ENCODE measurements at places on chromosomes 12 and 14.
A peak's percentile ranks its signal among the peaks of the same experiment; 100 is the strongest.

DNA sequence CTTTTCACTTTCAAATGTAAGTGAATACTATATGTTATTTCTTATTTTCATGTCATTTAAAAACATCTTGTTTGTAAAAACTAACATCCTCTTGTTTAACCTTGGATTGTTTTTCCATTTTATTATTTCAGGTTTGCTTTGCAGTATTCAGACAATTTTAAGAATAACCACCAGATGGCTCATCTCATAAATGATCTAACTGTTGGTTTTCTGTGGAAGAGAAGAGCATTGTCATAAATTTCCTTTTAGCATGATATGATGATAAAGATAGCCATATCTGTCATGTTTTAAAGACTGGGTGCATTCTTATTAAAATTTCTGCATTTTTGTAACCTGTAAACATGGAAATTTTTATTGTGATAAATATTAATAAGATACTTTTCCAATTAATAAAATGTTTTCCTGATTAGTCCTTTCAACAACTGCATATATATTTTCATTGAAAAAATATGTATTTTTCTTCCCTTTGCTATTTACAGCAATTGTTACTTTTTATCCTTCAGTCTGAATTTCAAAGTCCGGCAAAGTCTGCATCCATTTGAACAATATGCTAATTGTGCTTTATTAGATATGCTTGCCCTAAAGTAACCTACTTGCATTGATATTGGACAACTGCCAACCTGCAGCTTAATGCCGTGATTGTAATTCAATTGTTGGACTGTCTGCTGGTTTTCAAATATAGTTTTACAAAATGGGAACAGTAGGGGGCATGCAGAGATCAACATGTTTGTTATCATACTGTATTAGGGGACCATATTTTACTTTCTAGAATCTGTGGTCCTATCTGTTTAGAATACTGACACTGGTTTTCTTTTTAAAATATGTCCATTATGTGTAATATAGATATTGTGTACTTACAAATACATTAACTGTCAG lies 163.4 kb downstream of the GARIN6 start:
- no peak for DNase-seq

- DNase-seq, result no peak
These were observed 53.5 kb upstream of the PPP1R12A start for GRCh38 chr12:79988368-79988767.

GRCh38 chr14:34596891-34597290 lies 33.1 kb downstream of the SNX6 start:
- no peak for DNase-seq

DNA sequence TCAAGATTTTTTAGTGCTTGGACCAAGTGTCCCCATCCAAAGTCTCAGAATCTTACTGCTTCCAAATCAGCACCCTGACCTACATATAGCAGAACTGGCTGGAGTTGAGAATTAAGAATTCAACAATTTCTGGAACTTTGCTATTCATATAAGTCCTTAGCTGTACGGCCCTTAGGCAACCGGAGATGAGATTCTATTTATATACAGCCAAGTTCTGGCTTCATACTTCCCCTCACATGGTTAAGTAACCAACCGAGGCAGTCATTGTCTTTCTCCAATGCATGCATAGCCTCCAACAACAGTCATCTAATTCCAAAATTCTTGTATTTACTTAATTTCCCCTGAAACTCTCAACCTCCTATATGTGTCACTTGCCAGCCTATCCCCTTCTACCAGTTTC lies 76.6 kb downstream of the SINHCAF start:
- DNase-seq, result no peak

GRCh38 chr12:49097381-49097780 lies 2.8 kb upstream of the DHH start:
- DNase-seq, result no peak

- DNase-seq, result no peak
These were observed 208.8 kb upstream of the LRFN5 start for GRCh38 chr14:41397926-41398325.

- DNase-seq, result no peak
These were observed 68.8 kb downstream of the CLMN start for GRCh38 chr14:95250936-95251335.

GRCh38 chr14:52862632-52863333 lies 71.4 kb upstream of the GNPNAT1 start:
- no peak for DNase-seq

DNA sequence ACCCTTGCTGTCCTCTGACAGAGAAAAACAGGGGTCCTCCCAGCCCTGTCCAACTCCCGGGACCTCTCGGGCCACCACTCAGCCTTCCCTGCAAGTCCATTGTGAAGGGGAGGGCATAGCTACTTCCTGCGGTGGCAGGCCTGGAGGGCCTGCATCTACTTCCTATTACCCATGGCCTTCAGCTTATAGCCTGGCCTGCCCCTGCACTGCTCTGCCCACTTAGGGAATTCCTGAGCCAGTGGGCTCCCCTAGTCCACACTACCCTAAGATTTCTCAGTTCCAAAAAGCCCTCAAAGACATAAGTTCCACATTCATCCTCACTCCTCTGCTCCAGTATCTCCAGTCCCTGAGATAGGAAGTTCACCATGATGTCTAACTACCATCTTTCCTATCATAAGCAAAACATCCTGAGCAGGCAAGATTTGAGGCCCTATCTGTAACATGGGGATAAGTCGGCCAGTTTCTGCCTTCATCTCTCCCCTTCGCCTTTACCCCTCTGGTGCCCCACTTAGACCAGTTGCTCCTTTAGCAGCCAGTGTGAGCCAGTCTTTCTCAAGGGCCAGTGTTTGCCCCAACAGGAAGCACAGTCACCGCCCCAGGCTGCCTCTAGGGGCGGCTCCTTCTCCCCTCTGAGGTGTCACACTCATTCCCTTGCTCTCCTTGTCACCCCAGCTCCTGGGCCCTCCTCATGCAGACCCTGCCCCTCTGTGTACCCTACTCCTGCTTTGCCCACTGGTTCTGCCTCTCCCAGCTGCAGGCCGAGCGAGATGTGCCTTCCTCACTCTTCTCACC lies 10.9 kb downstream of the HDAC7 start:
- peak; percentile 58 for DNase-seq

GRCh38 chr14:85675957-85676356 lies 146.0 kb downstream of the FLRT2 start:
- DNase-seq, result no peak

- no peak for DNase-seq
These were observed 63.7 kb upstream of the PLEKHA5 start for GRCh38 chr12:19065871-19066270.

DNA sequence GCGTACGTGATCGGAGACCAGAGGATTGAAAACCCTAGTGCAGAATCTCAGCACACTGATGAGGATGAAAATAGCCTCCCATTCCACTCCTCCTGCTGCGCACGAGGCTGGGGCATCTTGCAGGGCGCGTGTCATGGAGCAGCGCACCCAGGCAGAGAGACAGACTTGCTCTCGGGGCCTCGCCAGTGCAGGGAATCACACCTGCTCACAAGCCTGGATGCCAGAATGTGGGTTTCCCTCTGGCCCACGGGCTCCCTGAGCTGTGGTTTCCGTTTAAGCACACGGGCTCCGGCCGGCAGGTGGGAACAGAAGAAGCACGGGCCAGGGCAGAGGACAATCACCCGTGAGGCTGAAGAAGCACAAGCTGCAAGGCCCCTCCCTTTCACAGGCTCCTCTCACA lies 2.0 kb downstream of the FGF6 start:
- no peak for DNase-seq

- DNase-seq, result no peak
These were observed 26.8 kb downstream of the NCKAP5L start for GRCh38 chr12:49801141-49802063.

GRCh38 chr12:40502322-40502721 lies 189.9 kb upstream of the CNTN1 start:
- no peak for DNase-seq

DNA sequence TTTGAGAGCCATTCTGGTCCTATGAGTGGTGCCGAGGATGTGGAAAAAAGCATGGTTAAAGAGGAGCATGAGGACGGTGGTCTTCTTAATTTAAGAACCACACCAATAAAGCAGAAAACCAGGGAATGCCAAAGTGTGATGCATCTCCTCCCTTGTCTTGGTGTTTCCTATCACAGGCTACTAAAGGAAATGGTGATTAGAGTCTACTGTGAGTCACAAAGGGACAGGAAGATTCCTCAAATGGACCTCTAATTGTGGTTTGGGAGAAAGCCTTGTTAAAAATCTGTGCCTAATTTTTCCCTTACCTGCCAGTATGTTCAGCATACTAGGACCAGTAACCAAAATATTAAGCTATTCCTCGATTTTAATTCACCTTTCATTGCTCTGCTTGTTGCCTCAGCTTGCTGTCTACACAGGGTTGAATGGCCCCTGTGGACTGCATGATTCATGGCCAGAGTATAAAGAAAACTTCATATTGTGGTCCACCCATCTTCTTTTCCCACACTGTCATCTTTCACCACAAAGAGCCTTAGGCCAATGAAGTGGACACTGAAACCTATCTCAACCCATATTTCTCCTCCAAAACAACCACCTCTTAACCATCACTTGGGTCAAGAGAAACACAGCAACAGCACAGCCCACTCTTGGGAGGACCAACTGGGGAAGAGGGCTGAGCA lies 38.8 kb downstream of the DIO2 start:
- DNase-seq, result no peak

- no peak for DNase-seq
These were observed 7.4 kb upstream of the EPS8 start for GRCh38 chr12:15796493-15797141.

DNA sequence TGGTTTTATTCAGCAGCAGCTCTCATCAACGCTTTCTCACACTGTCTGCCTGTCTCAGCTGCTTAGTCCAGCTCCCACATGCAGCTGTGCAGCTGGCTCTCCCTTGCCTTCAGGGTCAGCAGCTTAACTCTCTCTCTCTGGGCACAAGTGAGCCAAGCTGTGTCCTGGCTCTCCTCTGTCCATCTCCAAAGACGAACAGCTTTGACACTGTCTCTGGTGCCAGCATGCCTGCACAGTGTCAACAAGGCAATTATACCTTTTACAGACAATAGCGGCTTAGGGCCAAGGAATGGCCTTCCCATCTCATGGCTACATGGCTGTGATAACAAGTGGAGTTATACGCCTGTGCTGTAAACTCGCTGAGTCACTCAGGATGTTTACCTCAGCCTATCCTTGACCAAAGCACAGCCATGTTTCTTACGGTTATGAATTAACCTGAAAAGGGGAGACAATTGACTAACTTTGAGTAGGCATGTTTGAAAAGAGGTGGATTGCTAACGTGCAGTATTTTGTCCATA lies 38.4 kb upstream of the MANSC4 start:
- no peak for DNase-seq

GRCh38 chr12:25792031-25792430 lies 166.5 kb upstream of the RASSF8 start:
- no peak for DNase-seq

- no peak for DNase-seq
These were observed 198.1 kb downstream of the STXBP6 start for GRCh38 chr14:24851837-24852236.

DNA sequence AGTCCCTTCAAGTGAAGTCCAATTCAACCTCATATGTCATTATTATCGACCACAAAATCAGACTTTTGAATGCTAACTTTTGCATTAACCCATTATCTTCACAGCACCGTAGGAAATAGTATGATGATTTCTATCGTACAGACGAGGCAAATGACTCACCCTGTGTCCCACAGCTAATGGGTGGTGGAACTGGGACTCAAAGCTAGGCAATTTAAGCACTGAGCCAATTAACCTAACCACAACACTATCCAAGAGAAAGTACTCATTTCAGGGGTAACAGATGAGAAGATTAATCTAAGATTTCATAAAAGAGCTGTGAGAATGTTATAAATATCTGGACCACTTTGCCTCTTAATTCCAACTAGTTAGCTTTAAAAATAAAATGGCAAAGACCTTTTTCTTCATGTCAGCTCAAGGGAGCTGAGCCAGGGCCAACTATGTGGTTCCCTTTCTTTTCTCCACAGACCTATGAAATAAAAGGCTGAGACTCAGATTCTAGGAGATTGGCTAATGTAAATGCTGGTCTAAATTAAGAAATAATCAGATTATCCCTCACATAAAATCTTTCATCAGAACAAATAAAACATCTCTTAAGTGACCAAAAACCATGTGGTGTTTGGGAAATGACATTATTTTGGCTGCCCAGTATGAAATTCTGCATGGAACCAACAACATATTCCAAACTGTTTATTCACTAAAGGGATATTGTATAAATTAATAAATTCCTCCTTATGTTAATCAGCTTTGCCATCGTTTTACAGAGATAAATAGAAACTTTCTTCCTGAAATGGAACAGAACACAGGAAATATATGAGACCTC lies 4.9 kb downstream of the PTGER2 start:
- no peak for DNase-seq

DNA sequence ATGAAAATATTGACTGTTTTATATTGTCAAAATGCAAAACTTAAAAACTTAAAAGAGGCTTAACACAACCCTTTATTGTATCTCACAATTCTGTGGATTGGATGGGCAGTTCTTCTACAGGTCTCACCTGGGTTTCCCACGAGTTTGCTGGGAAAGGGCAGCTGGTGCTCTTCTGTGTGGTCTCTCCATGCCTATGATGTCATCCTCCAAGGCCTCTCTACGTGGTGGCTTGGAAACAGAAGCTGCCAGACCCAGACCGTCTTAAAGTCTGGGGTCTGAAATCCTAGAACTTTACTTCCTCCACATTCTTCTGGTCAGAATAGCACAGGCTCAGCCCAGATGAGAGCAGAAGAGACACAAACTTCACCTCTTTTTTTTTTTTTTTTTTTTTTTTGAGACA lies 36.5 kb upstream of the KICS2 start:
- no peak for DNase-seq

DNA sequence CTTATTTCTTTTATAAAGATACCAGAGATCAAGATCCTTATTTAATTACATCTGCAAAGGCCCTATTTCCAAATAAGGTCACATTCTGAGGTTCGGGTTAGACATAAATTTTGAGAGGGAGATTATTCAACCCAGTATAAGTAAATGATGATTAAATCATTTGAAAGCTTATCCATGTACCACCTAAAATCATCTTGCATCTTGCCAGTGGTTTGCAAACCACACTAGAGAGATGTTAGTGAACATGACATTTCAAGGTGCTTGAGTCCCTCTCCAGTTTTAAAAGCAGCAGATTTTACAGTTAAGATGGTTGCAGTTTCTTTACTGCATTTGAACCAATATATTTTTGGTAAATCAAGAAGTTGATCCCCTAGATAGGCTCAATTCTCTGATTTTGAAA lies 49.9 kb upstream of the TMPO start:
- DNase-seq, result no peak

DNA sequence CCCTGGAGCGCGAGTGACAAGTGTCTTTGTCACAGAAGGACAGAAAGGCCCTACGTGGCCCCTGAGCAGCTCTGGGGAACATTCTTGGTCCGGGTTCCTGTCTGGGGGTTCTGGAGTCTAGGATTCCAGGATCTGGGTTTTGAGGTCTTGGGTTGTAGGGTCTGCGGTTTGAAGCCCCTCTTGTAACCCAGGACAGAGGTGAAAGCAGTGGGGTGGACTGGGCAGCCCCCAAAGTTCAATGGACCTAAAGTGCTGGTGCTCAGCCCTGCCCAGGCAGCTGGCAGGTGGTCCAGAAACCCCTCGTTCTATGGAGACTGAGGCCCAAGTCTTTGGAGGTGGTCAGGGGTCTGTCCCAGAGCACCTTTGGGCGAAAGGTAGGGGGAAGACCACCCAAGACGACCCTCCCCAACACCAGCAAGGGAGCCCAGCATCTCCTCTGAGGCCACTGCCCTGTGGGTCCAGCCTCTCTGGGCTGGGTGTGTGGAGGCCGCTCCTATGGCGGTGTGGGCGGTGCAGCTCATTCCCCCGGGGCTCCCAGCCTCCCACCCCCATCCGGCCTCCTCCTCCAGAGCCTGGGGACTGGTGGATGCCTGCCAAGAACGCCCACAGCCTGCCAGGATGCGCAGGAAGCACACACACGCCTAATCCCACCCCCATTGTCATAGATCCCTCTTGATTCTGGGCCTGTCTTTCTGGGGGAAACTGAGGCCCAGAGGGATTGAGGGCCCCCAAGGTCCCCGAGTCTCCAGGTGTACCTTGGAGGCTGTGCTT lies 30.2 kb upstream of the ANKRD9 start:
- DNase-seq, result no peak
